ENCODE measurements at places on chromosomes 1 and 21.

DNA sequence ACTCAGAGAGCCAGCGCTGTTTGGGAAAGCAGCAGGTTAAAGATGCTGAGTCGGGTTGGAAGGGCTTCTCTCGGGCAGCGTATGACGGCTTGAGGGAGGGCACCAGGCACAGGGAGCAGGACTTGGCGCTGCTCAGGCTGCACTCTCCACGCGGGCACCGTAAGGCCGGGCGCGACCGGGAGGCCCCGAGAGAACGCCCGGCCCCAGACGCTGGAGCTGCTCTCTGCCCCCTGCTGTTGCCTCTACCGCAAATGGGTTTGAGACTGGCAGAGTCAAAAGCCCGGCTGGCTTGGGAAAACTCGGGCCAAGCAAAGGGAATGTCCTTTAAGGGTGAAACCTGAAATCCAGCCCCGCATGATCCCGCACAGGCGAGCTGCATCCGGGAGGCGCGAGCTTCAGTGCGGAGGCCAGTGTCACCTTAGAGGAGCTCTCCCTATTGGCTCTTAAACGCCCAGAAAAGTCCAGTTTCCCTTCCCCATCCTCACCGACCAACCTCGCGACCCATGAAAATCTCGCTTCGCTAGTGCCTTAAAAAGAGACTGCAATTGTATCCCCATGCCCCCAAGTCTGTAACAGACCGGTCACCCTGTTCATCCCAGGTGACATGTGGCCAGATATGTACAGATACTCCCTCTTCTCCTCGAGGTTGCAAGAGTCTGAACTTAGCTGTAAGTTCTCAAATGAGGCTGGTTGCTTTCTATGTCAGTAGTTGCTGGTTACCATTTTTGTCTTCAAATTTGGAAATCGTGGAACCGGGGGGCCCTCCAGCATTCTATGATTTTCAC is 1.1 kb downstream of the PRRX1 start:
- DNase-seq, result no peak

GRCh38 chr1:63122079-63122478 is 200.3 kb upstream of the FOXD3 start:
- DNase-seq, result no peak

DNA sequence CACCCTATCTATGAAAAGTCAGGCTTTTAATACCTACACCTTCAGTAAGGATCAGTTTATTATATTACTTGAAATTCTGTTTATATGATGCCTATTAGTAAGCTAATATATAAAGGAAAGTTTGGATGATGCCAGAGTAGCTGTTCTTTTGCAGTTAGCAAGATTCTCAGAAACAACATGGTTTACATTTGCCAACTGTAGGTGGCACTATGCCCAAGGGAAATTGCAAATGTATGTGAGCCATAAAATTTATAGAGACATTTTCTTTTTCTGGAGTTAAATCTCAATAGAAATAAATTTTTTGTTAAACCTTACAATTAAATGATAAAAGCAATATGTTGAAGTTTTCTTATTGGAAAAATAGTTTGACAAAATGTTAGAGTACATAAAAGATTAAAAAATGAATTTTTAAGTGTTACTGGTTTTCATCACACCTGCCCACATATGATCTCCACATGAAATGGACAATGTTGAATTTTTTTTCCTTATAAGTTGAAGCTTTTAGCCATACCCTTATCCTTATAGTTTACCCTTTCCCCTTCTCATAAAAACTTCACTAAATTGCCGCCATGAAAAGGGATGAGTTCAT is 32.1 kb upstream of the EPHX4 start:
- DNase-seq, result peak; percentile 30

- peak; percentile 26 for DNase-seq
Observed at GRCh38 chr1:171715813-171716251, 26.0 kb downstream of the VAMP4 start.

- no peak for DNase-seq
Observed at GRCh38 chr1:89622895-89623294, 10.0 kb upstream of the LRRC8C start.

GRCh38 chr1:63592536-63593302 is 492 bp upstream of the PGM1 start:
- DNase-seq, result no peak

DNA sequence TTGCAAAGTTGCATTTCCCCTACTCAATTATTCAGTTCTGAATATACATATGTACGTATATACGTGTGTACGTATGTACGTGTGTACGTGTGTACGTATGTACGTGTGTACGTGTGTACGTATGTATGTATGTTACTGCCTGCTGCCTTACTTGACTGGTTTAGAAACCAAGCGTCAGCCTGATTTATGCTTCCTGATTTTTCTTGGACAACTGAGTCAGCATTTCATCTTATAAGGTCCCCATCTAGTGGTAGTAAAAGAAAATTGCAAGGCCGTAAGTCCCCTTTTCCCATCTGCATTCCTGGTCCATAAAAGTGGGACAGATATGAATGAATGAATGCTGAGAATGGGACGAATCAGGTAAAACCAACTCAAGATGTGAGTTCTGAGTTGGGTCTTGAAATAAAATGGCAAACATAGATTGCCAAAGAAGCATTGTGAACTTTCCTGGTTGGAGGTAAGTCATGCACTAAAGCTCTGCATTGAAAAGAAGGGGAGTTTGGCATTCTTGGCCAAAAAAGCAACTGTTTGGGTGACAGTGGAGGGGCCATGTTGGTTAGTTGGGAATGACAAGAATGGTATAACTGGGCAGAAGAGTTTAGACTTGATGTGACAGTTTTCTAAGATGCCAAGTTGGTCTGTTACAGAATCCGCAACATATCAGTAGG is 76.4 kb upstream of the DNAH14 start:
- DNase-seq, result peak; percentile 26

DNA sequence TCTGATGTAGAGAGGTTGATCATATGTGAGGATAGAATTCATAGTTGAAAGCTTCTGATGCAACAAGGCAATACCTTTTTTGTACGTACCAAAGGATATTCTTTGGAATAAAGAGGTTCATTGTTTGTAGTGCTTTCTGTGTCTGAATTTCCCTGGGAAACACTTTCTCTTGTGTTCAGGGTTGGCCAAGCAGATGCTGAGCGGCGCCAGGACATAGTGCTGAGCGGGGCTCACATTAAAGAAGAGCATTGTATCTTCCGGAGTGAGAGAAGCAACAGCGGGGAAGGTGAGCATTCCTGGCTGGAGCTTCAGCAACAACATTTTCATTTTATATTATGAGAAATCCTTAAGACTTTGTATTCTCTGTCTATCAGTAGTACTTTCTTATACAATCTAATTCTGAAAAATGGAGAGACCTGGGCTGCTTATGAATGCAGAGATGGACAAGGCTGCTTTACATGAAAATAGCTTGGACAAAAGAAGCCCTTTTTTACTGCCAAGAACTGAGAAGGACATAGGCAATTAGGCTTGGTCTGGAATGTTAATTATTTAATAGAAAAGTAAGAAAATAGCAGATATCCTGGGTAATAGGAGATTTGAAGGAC is 85.2 kb downstream of the KIF1B start:
- DNase-seq, result no peak

DNA sequence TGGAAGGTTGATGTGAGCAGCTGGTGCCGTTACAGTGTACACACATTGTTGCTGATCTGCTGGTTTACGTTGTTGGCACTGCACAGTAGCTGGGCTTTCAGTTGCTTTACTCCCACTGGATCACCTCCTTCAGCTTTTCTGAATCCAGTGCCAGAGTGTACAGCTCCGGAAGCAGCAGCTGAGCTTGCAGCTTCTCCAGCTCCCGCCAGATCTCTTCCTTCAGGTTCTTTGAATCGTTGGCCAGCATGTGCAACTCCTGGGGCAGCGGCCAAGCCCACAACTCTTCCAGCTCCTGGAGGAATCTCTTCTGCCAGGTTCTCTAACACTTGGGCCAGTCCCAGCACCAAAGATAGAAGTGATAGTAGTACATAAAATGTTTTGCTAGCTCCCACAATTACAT is 149.7 kb upstream of the RRP15 start:
- no peak for DNase-seq

DNA sequence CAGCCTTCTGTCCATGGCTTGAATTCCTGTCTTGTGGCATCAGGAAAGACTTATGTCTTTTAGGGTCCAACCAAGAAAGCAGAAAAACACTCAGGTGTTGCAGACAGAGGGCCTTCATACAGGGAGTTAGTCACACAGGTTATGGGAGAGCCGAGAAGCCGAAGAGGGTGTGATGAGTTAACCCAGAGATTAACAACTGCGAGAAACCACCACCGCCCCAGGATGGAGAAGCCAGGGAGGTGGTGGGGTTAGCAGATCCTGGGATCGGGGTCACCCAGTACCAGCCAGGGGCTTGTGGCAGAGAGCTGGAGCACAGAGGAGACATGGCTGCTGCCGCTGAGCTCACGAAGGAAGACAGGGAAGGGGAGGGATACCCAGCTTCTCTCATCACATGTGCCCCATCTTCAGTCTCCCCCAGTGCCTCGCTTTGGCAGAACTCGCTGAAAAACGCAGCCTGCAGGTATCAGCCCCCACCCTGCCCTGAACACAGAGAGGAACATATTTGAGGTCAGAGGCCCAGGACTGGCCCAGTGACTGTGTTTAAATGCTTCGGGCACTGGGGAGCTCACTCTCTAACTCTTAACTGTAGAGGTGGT is 58.7 kb downstream of the RUNX3 start:
- no peak for DNase-seq

- no peak for DNase-seq
Observed at GRCh38 chr1:1374589-1374928, 448 bp downstream of the AURKAIP1 start.

- no peak for DNase-seq
Observed at GRCh38 chr1:167440345-167440744, 78.0 kb downstream of the CD247 start.

DNA sequence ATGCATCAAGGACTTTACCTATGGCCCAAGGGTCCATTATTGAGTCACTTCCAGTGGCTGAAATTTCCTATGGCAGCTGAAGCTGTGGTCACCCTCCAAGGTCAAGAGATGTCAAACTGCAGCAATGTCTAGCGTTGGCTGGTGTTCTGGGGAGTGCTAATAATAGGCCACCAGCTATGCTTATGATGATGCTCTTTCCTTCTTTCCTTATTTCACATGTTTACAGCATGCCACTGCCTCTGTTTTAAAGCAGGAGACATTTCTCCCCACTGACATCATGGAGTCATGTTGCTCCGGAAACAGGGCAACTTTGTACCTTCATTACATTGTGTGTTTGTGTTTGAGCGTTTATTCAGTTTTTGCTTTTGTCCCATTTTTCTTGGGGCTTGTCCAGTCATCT is 62.6 kb upstream of the CYYR1 start:
- no peak for DNase-seq

DNA sequence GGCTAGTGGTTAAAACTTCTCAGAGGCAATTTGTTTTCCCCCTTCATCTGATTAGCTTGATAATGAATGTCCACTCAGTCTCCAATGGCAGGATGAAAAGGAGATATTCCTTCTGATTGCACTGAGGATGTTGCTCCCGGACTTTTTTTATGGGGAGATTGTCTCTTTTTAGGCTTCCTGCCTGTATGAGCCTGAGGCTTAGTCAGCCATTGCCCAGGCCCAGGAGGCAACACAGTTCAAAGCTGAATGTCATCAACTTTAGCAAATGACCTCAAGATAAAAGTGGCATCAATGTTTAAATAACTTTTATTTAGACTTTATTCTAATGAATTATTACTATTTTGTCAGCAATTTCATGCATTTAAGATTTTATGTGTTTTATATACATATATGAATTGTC is 162.9 kb upstream of the PTBP2 start:
- no peak for DNase-seq

All from muscle of back (tissue), 13 donors.